ENCODE measurements at places on chromosomes 16 and 17. TPM values are rescaled to one million over a fixed set of nuclear protein-coding genes. Genes with fewer than 3 reads are reported as not detected.

Gene NATD1
- total RNA-seq: 2.9 TPM

Gene TBKBP1
- total RNA-seq: 9.5 TPM

Gene FNDC8
- total RNA-seq: not detected

Gene TMEM235
- total RNA-seq: not detected

Gene SYNGR3
- 1.1 TPM for total RNA-seq

Gene TMED6
- not detected for total RNA-seq

Gene CD79B
- total RNA-seq: not detected

Gene ACSM2A
- total RNA-seq: not detected

Gene KRT24
- total RNA-seq: not detected

Gene WSB1
- total RNA-seq: 39.9 TPM

Gene TAT
- not detected for total RNA-seq

Gene SPHK1
- total RNA-seq: 34.3 TPM

Gene APOH
- not detected for total RNA-seq

Gene SDR42E2
- not detected for total RNA-seq

Gene MEAK7
- 36.0 TPM for total RNA-seq

Gene KCNH4
- not detected for total RNA-seq

Gene GAST
- total RNA-seq: not detected

Gene RNU2-1
- not detected for total RNA-seq

Gene PPY
- total RNA-seq: not detected
